ENCODE measurements at places on chromosomes 6 and 20.

- H3K36me3 ChIP-seq = no peaks in the 10 kb centered on the region
- no peaks in the 10 kb centered on the region for H3K4me1 ChIP-seq
- H3K4me3 ChIP-seq = no peak overlapping the region
- DNase-seq = no peak
- H3K27me3 ChIP-seq = no peaks in the 10 kb centered on the region
These were observed 39.0 kb downstream of the CAP2 start for GRCh38 chr6:17432356-17432755.

GRCh38 chr20:1819311-1820137 lies 75.7 kb upstream of the SIRPA start:
- no peak overlapping the region for H3K4me3 ChIP-seq
- DNase-seq = no peak
- H3K27me3 ChIP-seq = peaks cover 24% of the 10 kb centered on the region
- no peaks in the 10 kb centered on the region for H3K36me3 ChIP-seq

- no peak for DNase-seq
- no peaks in the 10 kb centered on the region for H3K36me3 ChIP-seq
- no peaks in the 10 kb centered on the region for H3K4me1 ChIP-seq
- H3K27ac ChIP-seq = no peak overlapping the region
- no peaks in the 10 kb centered on the region for H3K27me3 ChIP-seq
These were observed 483.6 kb upstream of the NOX3 start for GRCh38 chr6:155939253-155939652.

GRCh38 chr20:46089167-46089416 lies 670 bp downstream of the NCOA5 start:
- H3K27ac ChIP-seq = peak overlapping the region; percentile 94
- peaks cover 4% of the 10 kb centered on the region for H3K27me3 ChIP-seq
- DNase-seq = no peak
- H3K36me3 ChIP-seq = peaks cover 9% of the 10 kb centered on the region
- H3K4me3 ChIP-seq = peak overlapping the region; percentile 92

GRCh38 chr20:21719592-21720214 lies 14.2 kb downstream of the PAX1 start:
- no peaks in the 10 kb centered on the region for H3K4me1 ChIP-seq
- DNase-seq = peak; percentile 8
- H3K27ac ChIP-seq = no peak overlapping the region
- no peak overlapping the region for H3K4me3 ChIP-seq
- peaks cover 27% of the 10 kb centered on the region for H3K27me3 ChIP-seq
- peaks cover 1% of the 10 kb centered on the region for H3K36me3 ChIP-seq

DNA sequence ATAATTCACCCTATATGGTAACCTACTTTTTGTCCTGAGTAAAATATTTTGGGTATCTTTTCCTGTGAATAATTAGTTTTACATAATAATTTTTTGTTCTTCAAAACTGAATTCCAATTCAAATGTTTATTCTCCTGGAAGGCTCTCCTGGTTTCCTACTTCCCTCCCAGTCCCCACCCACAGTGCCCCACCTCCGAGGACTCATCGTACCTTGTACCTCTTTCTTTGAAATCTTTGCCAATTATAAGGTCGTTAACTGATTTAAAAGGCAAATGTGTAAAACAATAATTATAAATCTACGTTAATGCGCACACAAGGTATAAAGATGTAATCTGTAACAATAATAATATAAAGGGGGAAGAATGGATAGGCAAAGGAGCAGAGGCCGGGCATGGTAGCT lies 40.5 kb upstream of the VEGFA start:
- H3K27me3 ChIP-seq = no peaks in the 10 kb centered on the region
- DNase-seq = no peak
- H3K4me1 ChIP-seq = peaks cover 32% of the 10 kb centered on the region
- H3K36me3 ChIP-seq = no peaks in the 10 kb centered on the region
- no peak overlapping the region for H3K4me3 ChIP-seq
- no peak overlapping the region for H3K27ac ChIP-seq

GRCh38 chr6:162621246-162621645 lies 106.3 kb downstream of the PRKN start:
- H3K27ac ChIP-seq = no peak overlapping the region
- H3K27me3 ChIP-seq = no peaks in the 10 kb centered on the region
- no peaks in the 10 kb centered on the region for H3K4me1 ChIP-seq
- DNase-seq = no peak

DNA sequence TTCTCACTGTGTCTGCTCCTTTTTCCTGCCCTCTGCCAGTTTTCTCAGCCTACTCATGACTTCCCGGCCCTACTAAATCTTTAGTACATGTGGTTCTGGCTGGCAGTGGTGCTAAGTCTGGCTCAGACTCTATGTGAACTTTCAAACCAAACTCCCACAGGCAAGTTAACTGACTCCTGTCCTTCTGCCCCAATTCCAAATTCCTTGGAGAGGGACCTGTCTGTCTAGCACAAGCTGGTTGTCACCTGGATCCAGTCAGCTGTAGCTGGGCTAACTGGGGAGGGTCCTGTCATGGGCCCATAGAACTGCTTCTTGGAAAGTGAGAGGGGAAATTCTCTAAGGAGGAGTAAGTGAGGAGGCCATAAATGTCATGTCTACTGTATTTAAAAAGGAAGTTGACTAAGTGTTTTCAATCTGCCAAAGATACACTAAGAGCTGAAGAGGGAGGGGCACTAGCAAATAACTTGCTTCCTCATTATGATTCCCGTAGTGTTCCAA lies 240.1 kb downstream of the KCNQ5 start:
- H3K4me1 ChIP-seq = peaks cover 9% of the 10 kb centered on the region
- H3K36me3 ChIP-seq = no peaks in the 10 kb centered on the region
- no peaks in the 10 kb centered on the region for H3K27me3 ChIP-seq
- DNase-seq = no peak
- H3K4me3 ChIP-seq = no peak overlapping the region
- H3K27ac ChIP-seq = no peak overlapping the region

DNA sequence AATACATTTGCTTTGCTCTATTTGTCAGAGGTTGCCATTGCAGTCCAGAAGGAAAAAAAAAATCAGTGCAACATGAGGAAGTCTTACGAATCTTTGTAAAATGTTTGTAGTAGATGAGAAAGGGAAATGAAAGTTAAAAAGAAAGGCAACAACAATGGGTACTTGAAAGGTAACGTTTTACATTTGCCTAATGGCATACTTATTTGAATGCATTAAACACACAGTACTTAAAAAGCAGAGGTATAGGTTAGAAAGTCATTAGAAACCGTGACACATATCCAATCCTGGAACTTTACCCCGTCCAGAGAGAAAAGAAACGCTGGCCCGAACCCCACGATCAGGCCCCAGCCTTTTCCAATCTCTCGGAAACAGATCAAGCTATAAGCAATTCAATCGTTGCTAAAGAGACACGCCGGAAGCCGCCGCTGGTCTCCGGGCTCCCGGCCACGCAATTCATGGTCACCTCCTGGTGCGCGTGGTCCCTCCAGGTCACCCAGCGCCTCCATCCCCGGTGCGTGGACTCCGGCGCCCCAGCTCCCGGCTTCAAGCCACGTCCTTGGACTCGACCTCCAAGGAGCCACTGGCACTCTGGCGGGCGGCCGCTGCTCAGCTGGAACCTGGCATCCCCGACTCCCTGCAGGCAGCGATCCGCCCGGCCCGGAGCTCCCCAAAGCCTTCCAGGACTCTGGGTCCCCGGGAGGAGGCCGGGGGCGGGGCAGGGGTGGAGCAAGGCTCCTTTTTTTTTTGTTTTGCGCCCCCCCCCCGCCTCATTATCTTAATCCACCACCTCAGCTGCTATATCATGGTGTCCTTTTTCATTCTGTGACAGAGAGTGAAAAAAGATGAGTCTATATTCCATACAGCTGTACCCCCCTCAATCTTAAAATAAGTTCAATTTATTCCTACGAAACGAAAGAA lies at the start of gene SLC18B1:
Gene SLC18B1, minus strand, starts transcription at position 687 of the 918 bp plus-strand sequence. Its CDS starts 181 bp downstream, at position 506.
- H3K27ac ChIP-seq = peak within 1 kb of the TSS; percentile 80
- DNase-seq = no peak
- no peak within 1 kb of the TSS for H3K4me3 ChIP-seq
- peaks cover 3% of the 10 kb centered on the region for H3K27me3 ChIP-seq

DNA sequence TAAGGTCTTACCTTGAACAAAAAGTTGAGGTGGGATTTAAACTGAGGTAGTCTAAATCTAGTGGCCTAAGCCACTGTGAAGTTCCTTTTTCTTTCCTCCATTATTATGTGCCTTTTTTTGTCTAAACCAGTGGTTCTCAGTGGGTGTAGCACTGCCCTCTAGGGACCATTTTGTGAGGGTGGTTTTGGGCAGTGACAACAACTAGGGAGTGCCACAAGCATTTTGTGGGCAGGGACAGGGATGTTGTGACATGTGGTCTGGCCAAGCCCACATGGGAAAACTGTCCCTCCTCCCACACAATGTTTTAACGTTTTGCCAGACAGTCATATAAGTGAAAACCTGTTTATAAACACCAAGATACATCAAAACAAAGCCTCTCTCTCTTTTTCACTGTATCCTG lies 899.4 kb upstream of the FLRT3 start:
- no peak overlapping the region for H3K27ac ChIP-seq
- H3K27me3 ChIP-seq = no peaks in the 10 kb centered on the region
- H3K4me3 ChIP-seq = no peak overlapping the region
- H3K4me1 ChIP-seq = no peaks in the 10 kb centered on the region

GRCh38 chr6:147204060-147204785 lies at the start of gene STXBP5:
STXBP5 (plus strand) TSS chr6:147204417; CDS start chr6:147204533, 116 bp downstream.
- peaks cover 3% of the 10 kb centered on the region for H3K36me3 ChIP-seq
- H3K27ac ChIP-seq = peak within 1 kb of the TSS; percentile 98
- peak; percentile 22 for DNase-seq
- peaks cover 43% of the 10 kb centered on the region for H3K4me1 ChIP-seq

DNA sequence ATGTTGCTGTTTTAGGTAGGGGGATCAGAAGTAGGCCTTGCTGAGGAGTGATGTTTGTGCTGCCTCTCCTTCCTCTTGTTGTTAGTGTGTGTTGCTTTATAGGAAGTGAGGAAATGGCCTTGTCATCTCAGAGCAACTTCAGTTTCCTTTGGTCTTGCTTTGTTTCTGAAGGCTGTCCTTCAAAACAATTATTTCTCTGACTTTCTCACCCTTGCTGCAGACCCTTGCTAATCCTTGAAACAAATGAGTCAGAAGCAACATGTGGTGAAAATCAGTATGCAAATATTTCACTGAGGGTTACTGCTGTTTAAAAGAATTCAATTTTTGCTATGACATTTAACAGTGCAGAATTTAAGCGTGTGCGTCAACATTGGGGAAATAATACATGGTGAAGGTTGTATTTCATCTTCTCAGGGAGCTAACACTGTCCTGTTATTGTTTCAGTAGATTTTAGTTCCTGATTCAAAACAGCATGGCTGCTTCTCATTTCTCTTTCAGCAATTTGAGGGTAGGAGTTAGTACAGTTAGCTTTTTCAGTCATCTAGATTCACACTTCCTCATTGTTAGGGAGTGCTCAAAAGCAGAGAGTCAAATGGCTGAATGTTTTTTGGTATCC lies 13.8 kb downstream of the RNF144B start:
- H3K4me1 ChIP-seq = peaks cover 10% of the 10 kb centered on the region
- no peaks in the 10 kb centered on the region for H3K27me3 ChIP-seq
- H3K4me3 ChIP-seq = no peak overlapping the region
- no peaks in the 10 kb centered on the region for H3K36me3 ChIP-seq
- no peak for DNase-seq
- peak overlapping the region; percentile 8 for H3K27ac ChIP-seq

DNA sequence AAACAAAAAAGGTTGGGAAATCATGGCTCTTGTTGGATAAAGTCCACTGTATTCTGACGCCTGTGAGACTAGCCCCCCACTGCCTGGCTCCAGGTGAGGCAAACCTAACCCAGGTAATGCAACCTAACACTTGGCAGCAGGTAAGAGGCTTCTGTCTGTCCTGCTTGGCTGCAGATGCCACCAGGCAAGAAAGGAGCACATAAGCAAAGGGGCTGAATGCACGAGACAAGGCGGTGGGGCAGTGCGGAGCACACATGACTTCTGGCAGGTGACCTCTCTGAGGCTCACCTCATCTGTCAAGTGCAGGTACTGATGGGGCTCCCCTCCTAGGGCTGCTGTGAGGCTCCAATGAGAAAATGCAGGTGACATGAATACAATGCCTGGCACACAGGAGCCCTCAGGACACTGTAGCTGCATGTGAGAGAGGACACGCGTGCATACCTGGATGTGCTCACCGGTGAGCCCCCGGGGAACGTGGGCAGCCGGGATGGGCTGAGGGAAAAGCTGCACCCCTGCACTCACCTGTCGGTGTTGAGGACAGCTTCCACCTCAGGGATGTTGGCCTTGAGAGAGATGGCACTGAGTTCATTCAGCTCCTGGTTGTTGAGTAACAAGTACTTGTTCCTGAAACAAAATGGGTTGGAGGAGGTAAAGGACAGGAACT lies 54.1 kb downstream of the MYH7B start:
- H3K36me3 ChIP-seq = peaks cover 45% of the 10 kb centered on the region
- no peak for DNase-seq
- H3K4me3 ChIP-seq = no peak overlapping the region
- H3K4me1 ChIP-seq = peaks cover 15% of the 10 kb centered on the region

- H3K4me3 ChIP-seq = peak overlapping the region; percentile 4
- DNase-seq = no peak
- H3K27ac ChIP-seq = peak overlapping the region; percentile 9
These were observed 3.4 kb upstream of the NOL7 start for GRCh38 chr6:13611715-13612114.

- no peaks in the 10 kb centered on the region for H3K27me3 ChIP-seq
- H3K36me3 ChIP-seq = no peaks in the 10 kb centered on the region
- no peak overlapping the region for H3K4me3 ChIP-seq
These were observed 33.3 kb downstream of the GABRR2 start for GRCh38 chr6:89281779-89282246.

DNA sequence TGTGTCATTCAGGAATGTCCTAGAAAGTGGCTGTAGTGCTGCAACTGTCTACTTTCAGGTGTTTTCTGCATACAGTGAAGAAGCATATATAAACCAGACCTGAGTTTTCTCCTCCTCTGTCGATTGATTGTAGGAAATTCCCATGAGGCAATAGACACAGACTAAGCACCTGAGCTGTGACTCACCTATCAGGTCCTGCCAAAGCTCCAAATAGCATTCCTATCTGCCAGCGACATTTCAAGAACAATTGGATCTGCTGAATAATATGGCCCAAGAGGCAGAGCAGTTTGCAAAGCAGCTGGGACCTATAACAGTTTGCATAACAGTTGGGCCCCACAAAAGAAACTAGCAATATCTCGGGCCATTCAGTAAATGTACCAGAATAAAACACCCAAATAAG lies 360.4 kb downstream of the HAO1 start:
- no peak overlapping the region for H3K27ac ChIP-seq
- no peaks in the 10 kb centered on the region for H3K27me3 ChIP-seq
- no peak for DNase-seq
- H3K4me1 ChIP-seq = no peaks in the 10 kb centered on the region

DNA sequence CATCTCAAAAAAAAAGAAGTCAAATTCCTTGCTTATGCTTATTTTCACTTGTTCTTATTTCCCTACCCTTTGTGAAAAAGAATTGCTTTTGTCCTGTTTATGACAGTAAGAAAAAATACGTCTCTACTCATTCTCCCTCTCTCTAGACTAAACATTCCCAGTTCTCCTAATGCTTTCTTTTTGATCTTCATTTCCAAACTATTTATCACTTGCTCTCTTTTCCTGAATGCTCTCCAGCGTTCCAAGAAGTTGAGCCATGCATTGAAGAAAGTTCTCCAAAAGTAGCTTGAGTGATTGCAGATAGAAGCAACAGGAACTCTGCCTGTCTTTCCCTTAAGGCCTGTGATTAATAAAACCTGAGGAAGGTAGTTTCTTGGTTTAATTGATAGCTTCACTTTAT lies 53.1 kb upstream of the TMEM170B start:
- H3K27ac ChIP-seq = no peak overlapping the region
- peaks cover 4% of the 10 kb centered on the region for H3K36me3 ChIP-seq
- peaks cover 3% of the 10 kb centered on the region for H3K27me3 ChIP-seq
- H3K4me1 ChIP-seq = no peaks in the 10 kb centered on the region
- no peak overlapping the region for H3K4me3 ChIP-seq
- DNase-seq = no peak

- no peak for DNase-seq
- H3K4me1 ChIP-seq = no peaks in the 10 kb centered on the region
- no peak overlapping the region for H3K4me3 ChIP-seq
- H3K27ac ChIP-seq = no peak overlapping the region
- no peaks in the 10 kb centered on the region for H3K36me3 ChIP-seq
These were observed 17.7 kb upstream of the PARD6B start for GRCh38 chr20:50713657-50714101.

Measured in activated T-helper 1 cell treated with anti-CD3 and anti-CD28 coated beads, Interleukin-12 subunit alpha, Interleukin-12 subunit beta, Interleukin-2, Interleukin-4 antibody, amounts not matched to agents 30 ng/mL and 10 ng/mL and 1 ng/mL, durations not matched to agents 14 hours and 24 hours and 36 hours (primary cell).